ENCODE measurements at places on chromosomes 5 and 9.

- DNase-seq, result no peak
Observed at GRCh38 chr5:1362242-1363015, 17.5 kb upstream of the CLPTM1L start.

GRCh38 chr9:117125531-117125930, 289.3 kb downstream of the ASTN2 start:
- no peak for DNase-seq

GRCh38 chr5:136228136-136228757, 35.3 kb upstream of the SMIM32 start:
- DNase-seq, result no peak

DNA sequence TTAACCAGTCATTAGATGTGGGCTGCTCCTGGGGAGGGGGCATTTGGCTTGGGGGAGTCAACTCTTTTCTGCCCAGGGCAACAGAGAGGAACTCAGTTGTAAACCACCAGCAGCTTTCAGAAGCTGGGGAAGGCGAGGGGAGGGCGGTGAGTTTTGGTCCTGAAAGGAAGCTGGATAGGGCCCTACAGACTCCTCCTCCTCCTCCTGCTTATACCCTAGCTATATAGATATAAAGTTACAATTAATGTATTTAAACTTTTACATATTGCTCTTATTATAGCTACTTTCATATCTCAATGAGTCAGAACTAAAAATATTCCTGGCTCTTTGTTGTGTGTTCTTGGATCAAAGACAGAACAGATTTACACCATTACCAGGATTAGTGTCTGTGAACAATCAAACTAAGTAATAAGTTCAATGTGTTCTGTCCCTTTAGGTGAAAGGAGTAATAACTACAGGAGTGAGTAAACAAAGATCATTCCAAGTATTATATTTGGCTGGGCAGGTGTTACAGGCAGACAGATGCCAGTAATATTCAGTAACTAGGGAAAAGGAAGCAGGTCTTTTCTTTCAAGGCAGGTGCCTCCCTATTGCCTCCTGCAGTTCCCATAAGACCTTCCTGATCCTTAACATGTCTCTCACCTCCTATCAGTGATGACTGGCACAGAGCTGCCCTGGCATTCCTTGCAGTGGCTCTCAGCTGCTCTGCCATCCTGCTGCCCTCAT, 20.5 kb upstream of the VPS13A start:
- no peak for DNase-seq

- no peak for DNase-seq
Observed at GRCh38 chr5:76813982-76814562, 4.8 kb upstream of the F2RL1 start.

DNA sequence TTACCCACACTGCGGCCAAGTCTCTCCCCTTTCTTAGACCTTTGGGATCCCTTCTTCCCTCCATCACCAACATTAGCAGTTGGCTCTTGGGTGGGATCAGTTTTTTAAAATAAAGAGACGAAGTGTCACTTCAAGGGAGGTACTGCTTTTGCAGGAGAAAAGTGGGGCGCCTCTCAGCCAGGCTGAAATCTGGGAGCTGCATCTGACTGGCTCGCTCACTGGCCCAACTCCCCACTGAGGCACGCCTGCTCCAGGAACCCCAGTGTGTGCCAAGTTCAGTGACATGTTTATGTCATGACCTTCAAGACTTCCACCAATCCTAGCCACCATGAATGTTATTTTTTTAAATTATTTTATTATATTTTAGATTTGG, 130.5 kb downstream of the MVB12B start:
- DNase-seq, result no peak

DNA sequence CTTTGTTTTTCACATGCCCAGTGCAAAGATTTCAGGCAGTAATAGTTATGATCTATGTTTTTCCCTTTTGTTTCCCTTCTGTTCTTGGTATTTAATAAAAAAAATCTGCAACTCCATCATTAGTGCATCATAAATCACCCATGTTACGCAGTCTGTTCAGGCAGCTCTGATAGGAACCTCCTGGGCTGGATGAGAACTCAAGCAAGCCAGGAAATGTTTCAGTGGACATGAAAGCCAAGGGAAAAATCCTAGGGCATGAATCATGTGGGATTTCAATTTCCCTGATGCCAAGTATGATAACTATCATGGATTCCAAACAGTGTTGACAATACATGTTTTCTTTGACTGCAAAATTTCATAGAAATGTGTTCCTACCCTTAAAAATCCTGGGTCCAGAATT, 119.7 kb upstream of the TARS1 start:
- no peak for DNase-seq

- DNase-seq, result no peak
Observed at GRCh38 chr5:170314541-170315095, 17.0 kb upstream of the LCP2 start.

- DNase-seq, result no peak
Observed at GRCh38 chr5:72377910-72378638, 57.9 kb downstream of the PTCD2 start.

- no peak for DNase-seq
Observed at GRCh38 chr9:104984542-104984941, 56.6 kb upstream of the ABCA1 start.
